T-cell (primary cell): ENCODE measurements at places on chromosomes 3 and 15.

DNA sequence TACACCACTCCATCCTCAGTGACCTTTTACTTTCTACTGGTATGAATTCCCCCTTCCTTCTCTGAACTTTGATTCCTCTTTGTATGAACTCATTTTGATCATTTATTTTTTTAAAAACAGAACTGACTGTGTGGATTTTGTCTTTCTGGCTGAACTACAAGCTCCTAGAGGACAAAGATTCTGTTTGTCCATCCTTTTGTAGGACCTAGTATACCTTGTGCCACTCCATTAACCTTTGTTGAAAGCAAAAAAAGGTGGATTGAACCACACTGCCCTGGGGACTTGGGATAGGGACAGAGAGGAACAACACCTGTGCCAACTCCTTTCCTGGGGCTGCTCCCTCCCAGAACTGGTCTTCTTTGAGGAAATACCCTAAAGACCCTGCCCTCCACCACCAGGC, 23.6 kb downstream of the FSTL1 start:
- no peak for DNase-seq
- no peaks in the 10 kb centered on the region for H3K27me3 ChIP-seq
- no peak overlapping the region for H3K4me3 ChIP-seq
- no peak overlapping the region for H3K27ac ChIP-seq
- H3K36me3 ChIP-seq: no peaks in the 10 kb centered on the region
- no peaks in the 10 kb centered on the region for H3K4me1 ChIP-seq

- no peaks in the 10 kb centered on the region for H3K36me3 ChIP-seq
- H3K4me1 ChIP-seq: no peaks in the 10 kb centered on the region
- H3K27ac ChIP-seq: no peak overlapping the region
- DNase-seq: no peak
Observed at GRCh38 chr15:77846986-77847385, 214.3 kb upstream of the LINGO1 start.

- H3K27ac ChIP-seq: no peak overlapping the region
- H3K4me1 ChIP-seq: no peaks in the 10 kb centered on the region
- DNase-seq: no peak
Observed at GRCh38 chr3:136428167-136428566, 178.0 kb downstream of the PCCB start.

DNA sequence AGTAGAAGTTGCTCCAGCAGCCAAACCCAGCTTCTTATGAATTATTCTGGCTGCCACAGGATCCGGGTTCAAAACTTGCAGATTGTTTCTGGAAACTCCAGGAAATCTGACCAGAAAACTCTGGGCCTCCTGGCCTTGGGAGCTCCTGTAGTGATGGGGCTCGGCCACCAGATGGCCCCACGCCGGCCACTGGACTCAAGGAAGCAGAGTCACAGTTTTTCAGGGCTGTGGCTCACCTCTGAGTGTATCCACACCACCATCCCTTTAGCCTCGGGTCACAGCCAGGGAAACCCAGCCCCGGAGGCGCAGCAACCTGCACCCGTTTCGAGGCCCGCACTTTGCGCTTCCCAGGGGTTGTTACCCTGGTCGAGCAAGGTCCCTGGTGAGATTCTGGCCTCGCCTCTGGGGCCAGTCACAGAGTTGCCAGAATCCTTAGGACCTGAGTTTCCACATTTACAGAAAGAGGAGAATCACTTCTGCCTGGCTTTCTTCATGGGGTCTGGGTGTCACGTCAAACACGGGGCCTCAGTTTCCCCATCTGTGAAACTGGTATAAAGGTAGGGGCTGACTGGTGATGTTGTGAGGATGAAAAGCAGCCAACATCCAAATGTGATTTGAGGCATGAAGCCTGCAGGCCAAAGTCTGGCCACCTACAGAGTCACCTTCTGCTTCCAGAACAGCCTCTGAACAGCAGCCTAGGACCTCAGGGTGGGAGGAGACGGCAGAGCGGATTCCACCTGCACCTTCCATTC, 53.5 kb upstream of the LCTL start:
- H3K4me3 ChIP-seq: no peak overlapping the region
- H3K27me3 ChIP-seq: peaks cover 3% of the 10 kb centered on the region
- H3K36me3 ChIP-seq: no peaks in the 10 kb centered on the region
- no peak for DNase-seq

GRCh38 chr3:71636482-71636881, 53.0 kb upstream of the FOXP1 start:
- no peak for DNase-seq
- no peak overlapping the region for H3K27ac ChIP-seq
- peaks cover 4% of the 10 kb centered on the region for H3K36me3 ChIP-seq
- H3K27me3 ChIP-seq: no peaks in the 10 kb centered on the region
- H3K4me1 ChIP-seq: no peaks in the 10 kb centered on the region

- DNase-seq: no peak
- H3K4me3 ChIP-seq: peak overlapping the region; percentile 65
- H3K27ac ChIP-seq: peak overlapping the region; percentile 91
- peaks cover 18% of the 10 kb centered on the region for H3K36me3 ChIP-seq
- H3K4me1 ChIP-seq: peaks cover 42% of the 10 kb centered on the region
- H3K27me3 ChIP-seq: no peaks in the 10 kb centered on the region
Observed at GRCh38 chr3:14177580-14178246, 688 bp downstream of the XPC start.

DNA sequence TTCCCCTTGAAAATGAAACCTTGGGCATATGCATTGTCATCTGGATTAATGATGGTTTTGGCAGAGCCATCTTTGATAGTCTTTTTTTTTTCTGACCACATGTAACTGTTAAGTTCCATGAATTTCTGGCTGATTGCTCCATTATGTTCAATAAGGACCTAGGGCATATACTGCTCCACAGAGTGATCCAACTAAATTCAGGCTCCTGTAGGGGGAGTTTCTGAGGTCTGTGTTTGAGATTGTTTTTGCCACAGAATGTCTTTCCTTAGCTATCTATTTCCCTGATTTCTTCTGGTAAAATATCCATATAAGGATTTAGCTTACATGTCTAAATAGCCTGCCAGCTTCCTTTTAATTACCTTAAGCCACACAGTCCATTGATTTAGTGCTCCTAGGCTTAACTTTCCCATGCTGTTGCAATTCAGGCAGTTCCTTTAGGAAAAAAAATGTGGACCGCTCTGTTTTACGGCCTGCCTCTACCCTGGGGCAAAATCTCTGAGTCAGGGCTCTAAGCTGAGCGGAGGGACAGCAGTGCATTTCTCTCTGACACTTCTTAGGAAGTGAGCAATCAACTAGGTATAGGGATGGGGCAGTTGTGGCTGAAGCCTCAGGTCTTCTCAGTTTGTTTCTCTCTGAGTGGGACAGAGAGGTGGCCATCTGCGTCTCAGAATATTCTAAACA, 796.2 kb downstream of the NR2F2 start:
- no peaks in the 10 kb centered on the region for H3K27me3 ChIP-seq
- H3K27ac ChIP-seq: no peak overlapping the region
- no peaks in the 10 kb centered on the region for H3K4me1 ChIP-seq
- no peaks in the 10 kb centered on the region for H3K36me3 ChIP-seq

GRCh38 chr3:23319366-23320312, 116.5 kb downstream of the UBE2E2 start:
- DNase-seq: no peak
- H3K36me3 ChIP-seq: no peaks in the 10 kb centered on the region
- H3K27ac ChIP-seq: no peak overlapping the region
- H3K27me3 ChIP-seq: no peaks in the 10 kb centered on the region
- H3K4me1 ChIP-seq: peaks cover 8% of the 10 kb centered on the region

DNA sequence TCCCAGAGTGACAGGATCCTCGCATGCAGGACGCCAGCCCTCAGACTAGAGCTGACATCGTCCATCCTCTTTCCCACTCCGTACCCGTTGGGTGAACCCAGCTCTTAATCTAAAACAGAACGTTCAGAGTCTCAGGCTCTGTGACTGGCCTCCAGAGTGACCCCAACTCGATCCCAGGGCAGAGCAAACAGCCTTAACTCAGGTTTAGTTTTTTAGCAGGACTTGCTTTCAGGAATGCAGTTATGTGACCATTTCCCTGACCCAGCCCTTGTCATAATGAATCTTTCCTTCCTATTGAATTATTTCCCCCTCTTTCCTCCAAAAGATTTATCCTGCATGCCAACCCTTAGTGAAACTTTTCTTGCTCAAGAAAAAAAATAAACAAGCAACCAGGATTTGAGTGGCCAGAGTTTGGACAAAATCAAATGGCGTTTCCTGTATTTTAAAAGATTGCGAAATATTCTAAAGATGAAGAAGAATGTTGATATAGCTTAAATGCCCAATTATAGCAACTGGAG, 47.8 kb upstream of the RARB start:
- H3K4me3 ChIP-seq: no peak overlapping the region
- H3K36me3 ChIP-seq: no peaks in the 10 kb centered on the region
- no peaks in the 10 kb centered on the region for H3K4me1 ChIP-seq
- no peak for DNase-seq
- no peak overlapping the region for H3K27ac ChIP-seq

DNA sequence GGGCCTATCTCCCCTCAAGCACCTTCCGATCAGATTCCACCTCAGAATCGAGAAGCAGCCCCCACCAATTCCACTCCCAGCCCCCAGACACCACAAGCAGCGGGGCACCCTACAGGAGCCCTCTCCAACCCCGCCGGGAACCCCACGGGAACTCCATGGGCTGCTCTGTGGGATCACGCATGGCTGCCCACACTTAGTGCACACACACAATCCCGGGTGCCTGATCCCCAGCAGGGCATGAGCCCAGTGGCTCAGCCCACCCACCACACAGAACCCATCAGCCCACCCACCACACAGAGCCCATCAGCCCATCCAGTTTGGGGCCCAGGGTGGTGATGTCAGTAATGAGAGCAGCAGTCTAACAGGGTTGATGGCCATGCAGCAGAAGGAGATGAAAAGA, 141.6 kb upstream of the LINGO1 start:
- DNase-seq: no peak
- H3K27me3 ChIP-seq: peaks cover 16% of the 10 kb centered on the region
- no peaks in the 10 kb centered on the region for H3K36me3 ChIP-seq

DNA sequence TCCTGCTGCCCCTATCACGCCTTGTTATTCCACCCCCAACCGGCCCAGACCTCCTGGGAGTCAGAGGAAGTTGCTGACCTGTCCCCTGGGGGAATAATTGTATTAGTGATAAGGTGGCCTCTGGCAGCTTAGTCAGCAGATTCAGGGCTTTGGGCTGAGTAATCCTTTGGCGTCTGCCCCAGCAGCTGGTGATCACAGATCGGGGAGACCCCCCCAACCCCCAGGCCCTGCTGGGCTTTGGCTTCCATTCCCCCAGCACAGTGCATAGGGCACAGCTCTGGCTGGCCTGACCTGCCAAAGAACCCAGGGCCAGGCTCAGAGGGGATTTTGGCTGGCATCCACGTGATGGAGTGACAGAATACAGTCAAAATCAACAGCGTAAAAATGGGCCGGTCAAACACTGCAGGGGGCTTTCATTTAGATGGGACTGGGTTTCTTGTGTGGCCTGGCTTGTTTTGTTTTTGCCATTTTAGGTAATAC, 3.9 kb upstream of the NR2E3 start:
- no peaks in the 10 kb centered on the region for H3K4me1 ChIP-seq
- H3K36me3 ChIP-seq: no peaks in the 10 kb centered on the region
- H3K4me3 ChIP-seq: no peak overlapping the region
- no peak overlapping the region for H3K27ac ChIP-seq

- no peaks in the 10 kb centered on the region for H3K36me3 ChIP-seq
- no peaks in the 10 kb centered on the region for H3K4me1 ChIP-seq
- no peak overlapping the region for H3K27ac ChIP-seq
- H3K27me3 ChIP-seq: no peaks in the 10 kb centered on the region
- DNase-seq: no peak
Observed at GRCh38 chr3:182092662-182093262, 381.0 kb downstream of the SOX2 start.

- no peak overlapping the region for H3K27ac ChIP-seq
- H3K4me1 ChIP-seq: no peaks in the 10 kb centered on the region
- no peak for DNase-seq
- peaks cover 16% of the 10 kb centered on the region for H3K27me3 ChIP-seq
- no peak overlapping the region for H3K4me3 ChIP-seq
- H3K36me3 ChIP-seq: no peaks in the 10 kb centered on the region
Observed at GRCh38 chr15:89792106-89792805, 16.1 kb downstream of the MESP2 start.

DNA sequence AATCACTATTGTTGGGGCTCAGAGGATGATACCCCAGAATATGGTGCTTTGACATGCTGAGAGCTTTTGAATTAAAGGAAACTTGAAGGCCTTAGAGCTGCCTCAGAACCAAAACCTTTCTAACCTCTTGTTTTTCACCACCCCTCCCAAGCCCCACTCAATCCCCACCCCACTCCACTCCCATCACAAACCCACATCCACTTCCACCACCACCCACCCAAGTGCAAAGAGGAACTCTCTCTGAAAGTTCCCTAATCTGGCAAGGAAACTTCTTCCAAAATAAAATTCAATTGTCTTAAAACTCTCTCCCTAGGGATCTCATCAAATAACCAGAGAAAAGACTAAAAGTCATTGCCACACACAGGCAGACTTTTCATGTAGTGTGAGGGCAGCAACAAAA, 301.2 kb upstream of the ARHGEF26 start:
- H3K36me3 ChIP-seq: no peaks in the 10 kb centered on the region
- H3K4me1 ChIP-seq: no peaks in the 10 kb centered on the region
- H3K27me3 ChIP-seq: no peaks in the 10 kb centered on the region
- no peak overlapping the region for H3K27ac ChIP-seq
- no peak overlapping the region for H3K4me3 ChIP-seq

DNA sequence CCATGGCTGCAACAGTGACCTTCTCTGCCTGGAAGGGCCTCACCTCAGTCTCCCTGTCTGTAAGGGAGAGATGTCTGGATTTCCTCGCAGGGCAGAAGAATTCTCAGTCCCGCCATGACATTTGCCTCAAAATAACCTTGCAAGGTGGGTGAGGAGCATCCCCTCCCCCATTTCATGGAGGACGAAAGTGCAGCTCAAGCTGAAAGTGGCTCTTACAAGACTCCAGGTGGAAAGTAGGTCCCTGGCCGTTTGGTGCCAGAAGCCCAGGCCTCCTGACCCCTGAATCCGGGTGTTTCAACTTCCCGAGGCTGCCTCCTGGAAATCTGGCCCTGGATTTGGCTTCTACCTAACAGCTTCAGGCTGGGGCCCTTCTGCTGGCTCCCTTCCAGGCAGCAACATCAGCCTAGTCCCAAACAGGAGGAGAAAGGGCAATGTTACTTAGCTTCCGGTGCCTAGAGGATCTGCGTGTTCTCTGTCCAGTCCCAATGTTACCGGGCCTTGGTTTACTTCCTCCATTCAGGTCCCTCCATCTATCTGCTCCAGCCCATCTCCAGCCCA, 769 bp upstream of the CSPG4 start:
- no peak overlapping the region for H3K27ac ChIP-seq
- H3K4me3 ChIP-seq: no peak overlapping the region
- DNase-seq: no peak
- H3K36me3 ChIP-seq: no peaks in the 10 kb centered on the region
